ENCODE measurements at places on chromosomes 6 and 20.
A peak's percentile ranks its signal among the peaks of the same experiment; 100 is the strongest.

- no peaks in the 10 kb centered on the region for H3K36me3 ChIP-seq
- no peak overlapping the region for H3K27ac ChIP-seq
- H3K4me1 ChIP-seq, result peaks cover 10% of the 10 kb centered on the region
- DNase-seq, result no peak
- H3K4me3 ChIP-seq, result no peak overlapping the region
- H3K27me3 ChIP-seq, result no peaks in the 10 kb centered on the region
Observed at GRCh38 chr6:13006578-13007300, 290.2 kb downstream of the PHACTR1 start.

GRCh38 chr6:20835315-20836010 is 301.2 kb downstream of the CDKAL1 start:
- no peaks in the 10 kb centered on the region for H3K4me1 ChIP-seq
- H3K27ac ChIP-seq, result no peak overlapping the region
- no peak overlapping the region for H3K4me3 ChIP-seq
- DNase-seq, result no peak
- no peaks in the 10 kb centered on the region for H3K36me3 ChIP-seq

DNA sequence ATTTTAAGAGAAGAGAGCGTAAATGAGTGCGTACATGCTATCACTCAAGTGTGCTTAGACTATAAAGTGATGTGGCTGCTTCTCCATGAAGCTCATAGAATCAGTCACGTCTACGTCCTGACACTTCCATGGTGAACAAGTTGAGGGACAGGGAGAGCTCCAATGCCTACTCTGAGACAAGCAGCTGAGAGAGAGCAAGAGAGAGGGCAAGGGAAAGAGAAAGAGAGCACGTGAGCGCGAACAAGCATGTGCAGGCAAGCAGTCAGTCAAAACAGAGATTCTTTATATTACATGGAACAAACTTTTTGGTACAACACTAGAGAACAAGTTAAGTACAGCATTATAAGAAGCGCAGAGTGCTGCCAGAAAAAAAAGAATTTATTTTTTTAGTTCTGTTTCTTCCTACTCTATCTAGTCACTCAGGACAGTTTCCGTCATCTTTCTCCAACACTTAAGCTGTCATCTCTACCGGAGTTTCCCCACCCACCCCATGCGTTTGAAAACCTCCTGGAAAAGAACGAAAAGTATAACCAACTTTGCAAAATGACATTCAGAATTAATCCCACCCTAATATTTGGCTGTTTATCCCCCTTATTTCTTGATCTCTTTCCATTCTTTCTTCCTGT is 61.8 kb downstream of the EPB41L2 start:
- no peak overlapping the region for H3K27ac ChIP-seq
- H3K36me3 ChIP-seq, result no peaks in the 10 kb centered on the region
- H3K4me3 ChIP-seq, result peak overlapping the region; percentile 35
- DNase-seq, result no peak
- H3K4me1 ChIP-seq, result no peaks in the 10 kb centered on the region
- no peaks in the 10 kb centered on the region for H3K27me3 ChIP-seq

DNA sequence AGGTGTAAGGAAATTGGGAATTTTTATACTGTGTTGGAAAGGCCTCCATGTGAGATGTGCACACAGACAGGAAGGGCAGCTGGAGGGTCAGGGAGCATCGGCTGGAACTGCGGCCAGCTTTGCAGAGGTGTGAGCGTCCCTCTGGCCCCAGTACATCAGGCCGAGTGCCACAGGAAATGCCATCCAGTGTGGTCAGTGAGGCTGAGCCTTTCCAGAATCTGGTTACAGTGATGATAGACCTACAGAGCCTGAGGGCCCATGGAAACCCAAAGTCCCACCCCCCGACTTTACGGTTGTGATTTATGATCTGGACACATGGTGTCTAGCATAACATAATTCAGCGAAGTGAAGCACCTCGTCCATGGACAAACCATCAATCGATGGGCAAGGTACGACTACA is 137.3 kb upstream of the PDE10A start:
- no peaks in the 10 kb centered on the region for H3K27me3 ChIP-seq
- no peaks in the 10 kb centered on the region for H3K4me1 ChIP-seq
- no peaks in the 10 kb centered on the region for H3K36me3 ChIP-seq

GRCh38 chr20:6101346-6101745 is 21.5 kb downstream of the FERMT1 start:
- no peak overlapping the region for H3K4me3 ChIP-seq
- H3K4me1 ChIP-seq, result no peaks in the 10 kb centered on the region
- H3K27me3 ChIP-seq, result no peaks in the 10 kb centered on the region

DNA sequence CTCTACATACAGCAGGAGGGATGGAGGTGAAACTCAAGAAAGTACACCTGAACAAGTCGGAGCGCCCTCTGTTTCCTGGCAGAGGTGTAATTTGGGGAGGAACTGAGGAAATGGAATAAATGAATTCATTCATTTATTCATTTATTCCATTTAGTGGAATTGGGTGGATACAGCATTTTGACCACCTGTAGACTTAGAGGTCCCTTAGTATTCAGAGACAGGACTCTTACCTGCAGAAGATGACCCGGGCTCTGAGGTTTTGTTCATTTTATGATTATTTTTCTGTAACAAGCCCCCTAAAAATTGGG is 9.1 kb downstream of the TRIM31 start:
- no peak for DNase-seq
- peak overlapping the region; percentile 58 for H3K4me3 ChIP-seq
- peaks cover 7% of the 10 kb centered on the region for H3K27me3 ChIP-seq
- H3K27ac ChIP-seq, result no peak overlapping the region
- peaks cover 18% of the 10 kb centered on the region for H3K4me1 ChIP-seq
- H3K36me3 ChIP-seq, result no peaks in the 10 kb centered on the region

DNA sequence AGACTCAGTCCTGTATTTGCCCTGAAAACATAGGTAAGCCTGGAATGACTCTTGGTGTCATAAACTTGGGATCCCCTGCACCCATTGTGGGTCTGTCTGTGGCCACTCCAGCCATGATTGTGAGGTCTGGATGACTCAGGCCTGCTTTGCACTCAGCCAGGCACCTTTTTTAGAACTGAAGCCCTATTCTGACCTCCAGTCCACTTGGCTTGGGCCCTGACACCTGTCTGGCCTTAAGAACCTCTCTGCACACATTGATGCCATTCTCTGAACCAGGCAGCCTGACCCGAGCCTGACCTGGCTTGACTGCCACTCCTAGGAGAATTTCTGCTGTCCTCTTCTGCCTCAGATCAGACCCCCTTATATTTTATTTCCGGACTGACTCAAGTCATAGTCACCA is 383.7 kb downstream of the MAFB start:
- H3K4me1 ChIP-seq, result peaks cover 6% of the 10 kb centered on the region
- no peak overlapping the region for H3K4me3 ChIP-seq
- no peak for DNase-seq
- H3K27ac ChIP-seq, result no peak overlapping the region
- H3K27me3 ChIP-seq, result no peaks in the 10 kb centered on the region
